ENCODE measurements at places on chromosomes 13 and 19.

GRCh38 chr13:76741624-76742023 lies 144.6 kb downstream of the KCTD12 start:
- no peak for DNase-seq

DNA sequence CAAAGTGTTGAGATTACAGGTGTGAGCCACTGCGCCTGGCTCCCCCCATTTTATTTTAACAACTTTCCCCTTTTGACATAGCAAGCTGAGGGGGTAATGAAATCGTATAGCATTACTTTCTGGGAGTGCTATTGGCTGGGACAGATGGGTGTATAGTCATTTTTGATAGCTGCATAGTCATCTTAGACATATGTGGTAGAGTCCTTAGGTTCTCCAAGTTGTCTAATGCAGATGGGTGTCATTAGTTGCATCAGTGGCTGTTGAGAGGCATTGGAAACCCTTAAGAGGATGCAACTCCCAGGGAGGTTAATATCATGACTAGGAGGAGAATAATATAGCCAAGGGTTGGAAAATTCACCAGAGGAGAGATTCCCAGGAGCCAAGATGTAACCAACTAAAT lies 28.6 kb upstream of the PNMA8B start:
- DNase-seq = no peak

DNA sequence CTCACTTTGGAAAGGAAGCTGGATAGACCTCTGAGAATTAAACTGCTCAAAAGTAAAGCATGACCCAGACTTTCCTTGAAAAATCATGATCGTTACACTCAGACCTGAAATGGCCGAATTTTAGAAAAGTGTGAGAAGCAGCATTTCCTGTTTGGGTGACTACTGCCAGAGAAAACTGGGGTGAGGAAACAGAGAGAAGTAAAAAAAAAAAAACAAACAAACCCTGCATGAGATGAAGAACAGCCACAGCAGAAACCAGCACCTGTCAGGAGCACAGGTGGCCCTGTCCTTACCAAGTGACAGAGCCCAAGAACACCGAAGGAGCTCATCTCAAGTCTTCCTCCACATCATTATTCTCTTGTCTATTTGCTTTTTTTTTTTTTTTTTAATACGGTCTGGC lies 12.0 kb upstream of the ADPRHL1 start:
- no peak for DNase-seq

DNA sequence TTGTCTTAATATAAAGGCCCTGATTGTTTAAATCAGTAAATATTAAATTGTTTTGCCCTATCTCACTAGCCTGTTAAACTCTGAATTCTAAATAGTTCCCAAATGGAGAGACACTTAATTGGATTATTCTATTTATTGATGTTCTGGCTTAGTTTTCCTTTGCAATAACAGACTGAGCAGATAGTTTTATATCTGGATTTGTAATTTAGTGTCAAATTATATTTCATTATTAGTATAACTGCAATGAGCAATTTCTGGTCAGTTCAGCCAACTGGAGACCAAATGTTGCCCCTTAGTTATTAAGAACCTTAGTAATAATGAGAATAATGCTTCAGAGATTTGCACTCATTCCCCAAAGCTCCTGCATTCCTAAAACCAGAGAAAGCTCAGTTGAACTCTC lies 10.1 kb downstream of the FAM124A start:
- DNase-seq = no peak

All from stimulated activated CD8-positive, alpha-beta memory T cell treated with anti-CD3 and anti-CD28 coated beads, Interleukin-2, amount 100 ng/mL, for 48 hours (primary cell).